ENCODE measurements at places on chromosomes 1 and 21.

DNA sequence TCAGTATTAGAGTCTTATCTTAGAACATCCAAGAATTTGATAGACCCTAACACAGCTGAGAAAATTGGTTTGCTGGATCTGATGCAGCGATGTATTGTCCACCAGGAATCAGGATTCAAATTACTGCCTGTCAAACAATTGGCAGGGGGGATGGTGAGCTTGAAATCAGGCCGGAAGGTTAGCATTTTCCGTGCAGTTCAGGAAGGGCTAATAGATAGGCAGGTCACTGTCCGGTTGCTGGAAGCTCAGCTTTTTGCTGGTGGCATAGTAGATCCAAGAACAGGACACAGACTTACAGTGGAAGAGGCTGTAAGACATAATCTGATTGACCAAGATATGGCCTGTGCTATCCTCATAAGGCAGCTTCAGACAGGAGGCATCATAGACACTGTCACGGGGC is 127.2 kb downstream of the MACF1 start:
- no peak for DNase-seq

DNA sequence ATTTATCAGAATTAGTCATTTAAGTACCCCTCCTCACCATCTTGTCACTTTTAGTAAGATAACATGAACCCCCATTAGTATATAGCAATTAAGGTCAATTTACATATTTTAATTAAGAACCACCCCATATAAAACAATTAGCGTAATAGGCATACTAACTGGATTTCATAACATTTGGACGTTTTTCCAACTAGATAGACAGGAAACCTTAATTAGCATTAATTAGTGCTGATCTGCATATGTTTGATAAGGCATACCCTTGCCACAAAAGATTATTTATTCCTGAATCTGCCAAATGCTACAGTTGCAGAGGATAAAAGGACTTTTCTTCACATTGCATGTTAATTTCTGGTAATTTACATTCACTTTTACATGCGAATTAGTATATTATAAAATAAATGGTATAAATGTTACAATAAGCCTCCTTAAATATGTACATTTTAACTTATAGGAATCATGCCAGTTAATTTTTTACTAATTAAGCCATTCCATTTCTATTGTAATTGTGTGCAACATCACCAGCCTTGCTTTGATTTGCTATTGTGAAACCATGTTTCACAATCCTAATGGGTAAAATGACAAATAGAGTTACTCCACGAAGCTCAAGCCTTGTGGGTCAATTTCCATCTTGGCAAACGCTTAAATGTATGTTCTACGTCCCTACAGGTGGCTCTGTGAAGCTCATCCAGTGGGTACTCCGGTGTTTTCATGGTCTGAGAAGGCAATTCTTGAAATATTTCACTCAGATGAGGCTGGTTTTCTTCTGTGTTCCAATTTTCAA is 469.6 kb downstream of the DPYD start:
- no peak for DNase-seq

DNA sequence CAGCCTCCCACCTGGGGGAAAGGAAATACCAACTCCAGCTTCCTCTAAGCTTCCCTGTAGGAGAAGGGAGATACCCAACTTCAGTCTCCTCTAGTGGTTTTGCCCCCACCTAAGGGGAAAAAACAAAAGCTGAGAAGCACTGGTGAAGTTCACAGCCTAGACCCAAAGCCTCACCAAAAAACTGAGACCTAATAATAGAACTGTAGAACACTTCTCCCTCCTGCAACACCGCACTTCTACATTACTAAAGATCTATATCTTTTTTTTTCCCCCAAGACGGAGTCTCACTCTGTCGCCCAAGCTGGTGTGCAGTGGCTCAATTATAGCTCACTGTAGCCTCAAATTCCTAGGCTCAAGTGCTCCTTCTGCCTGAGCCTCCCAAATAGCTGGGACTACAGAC is 43.2 kb downstream of the SLC2A1 start:
- no peak for DNase-seq

GRCh38 chr1:19359357-19359756 is 47.2 kb downstream of the SLC66A1 start:
- DNase-seq: no peak

DNA sequence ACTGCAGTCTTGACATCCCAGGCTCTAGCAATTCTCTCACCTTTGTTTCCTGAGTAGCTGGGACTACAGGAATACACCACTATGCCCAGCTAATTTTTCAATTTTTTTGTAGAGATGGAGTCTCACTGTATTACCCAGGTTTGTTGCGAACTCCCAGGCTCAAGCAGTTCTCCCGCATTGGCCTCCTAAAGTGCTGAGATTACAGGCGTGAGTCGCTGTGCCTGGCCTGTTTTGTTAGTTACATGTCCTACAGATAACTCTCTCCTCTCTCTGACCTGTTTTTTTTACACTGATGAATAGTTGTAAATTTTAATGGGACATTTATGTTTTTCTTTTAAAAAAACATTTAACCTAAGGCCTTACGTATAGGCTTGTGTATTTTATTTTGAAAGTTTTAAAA is 19.8 kb downstream of the PTBP2 start:
- no peak for DNase-seq

DNA sequence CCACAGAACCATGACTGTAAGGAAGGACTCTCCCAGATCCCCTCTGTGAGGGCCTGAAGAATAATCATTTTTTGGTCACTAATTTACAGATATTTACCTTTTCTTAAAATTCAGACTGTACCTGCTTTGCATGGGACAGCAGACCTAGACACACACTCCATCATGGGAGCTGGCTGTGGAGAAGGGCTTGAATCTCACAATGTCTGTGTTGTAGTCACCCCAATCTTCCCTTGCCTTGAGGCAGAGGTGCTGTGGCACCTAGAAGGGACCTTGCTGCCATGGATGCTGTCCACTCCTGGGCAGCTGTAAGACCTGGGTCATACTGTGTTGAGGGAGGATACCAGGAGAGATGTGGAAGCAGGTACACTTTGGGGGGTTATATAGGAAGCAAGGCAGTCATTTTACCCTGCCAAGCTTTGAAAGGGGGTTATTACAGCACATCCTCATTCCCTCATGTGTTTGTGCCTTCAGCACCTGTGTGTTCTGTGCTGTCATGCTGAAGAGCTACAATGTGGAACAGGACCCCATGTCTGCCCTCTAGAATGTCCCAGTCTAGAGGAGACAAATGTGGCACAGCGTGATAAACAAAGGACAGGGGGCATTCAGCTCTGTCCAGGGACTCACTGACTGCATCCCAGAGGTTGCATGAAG is 27.1 kb downstream of the TRAF5 start:
- no peak for DNase-seq

DNA sequence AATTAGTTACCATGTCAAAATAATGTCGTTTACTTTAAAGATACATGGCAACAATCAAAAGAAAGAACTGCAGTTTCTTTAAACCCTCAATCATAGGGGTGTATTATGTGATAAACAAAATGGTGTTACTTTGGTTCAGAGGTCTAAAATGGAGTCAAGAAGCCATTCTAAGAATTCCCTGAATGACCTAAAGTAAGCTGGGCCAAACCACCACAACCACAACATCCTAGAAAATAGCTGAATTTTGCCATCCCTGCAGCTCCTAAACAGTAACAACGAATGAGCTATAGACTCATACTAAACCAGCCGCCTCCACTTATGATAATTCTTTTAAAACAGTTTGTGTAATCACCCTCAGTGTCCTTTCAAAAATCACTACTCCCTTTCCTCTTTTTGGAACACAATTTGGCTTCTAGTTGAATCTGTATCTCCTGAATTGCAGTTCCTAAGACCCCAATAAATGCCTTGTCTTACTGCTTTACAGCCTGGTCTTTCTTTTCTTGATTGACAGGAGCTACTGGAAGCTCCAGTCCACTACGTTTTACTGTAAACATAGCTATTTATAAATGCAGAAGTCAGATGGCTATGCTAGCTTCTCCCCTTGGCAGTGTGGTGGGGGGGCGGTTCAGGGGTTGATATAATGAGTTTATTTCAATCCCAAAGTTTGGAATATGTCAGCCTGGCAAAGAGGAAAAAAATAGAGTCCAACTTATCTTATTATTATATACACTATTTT is 84.3 kb downstream of the PLPPR4 start:
- no peak for DNase-seq

DNA sequence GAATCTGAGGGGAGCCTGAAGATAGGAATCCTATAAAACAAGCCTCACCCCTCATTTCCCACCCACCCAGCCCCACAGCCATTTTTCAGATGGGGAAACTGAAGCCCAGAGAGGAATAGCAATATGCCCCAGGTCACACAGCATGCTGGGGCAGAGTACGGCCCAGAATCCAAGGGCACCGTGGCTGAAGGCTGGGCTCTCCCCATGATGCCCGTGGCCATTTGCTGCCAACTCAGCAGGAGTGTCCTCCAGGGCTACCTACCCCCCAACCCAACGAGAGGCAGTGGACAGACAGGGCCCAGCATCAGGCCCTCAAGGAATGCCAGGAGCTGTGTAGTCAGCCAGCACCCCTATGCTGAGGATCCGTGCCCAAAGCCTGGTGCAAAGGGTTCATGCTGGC is 8.5 kb downstream of the COL16A1 start:
- DNase-seq: no peak

- no peak for DNase-seq
These were observed 171.4 kb upstream of the GALNT2 start for GRCh38 chr1:229895605-229896004.

DNA sequence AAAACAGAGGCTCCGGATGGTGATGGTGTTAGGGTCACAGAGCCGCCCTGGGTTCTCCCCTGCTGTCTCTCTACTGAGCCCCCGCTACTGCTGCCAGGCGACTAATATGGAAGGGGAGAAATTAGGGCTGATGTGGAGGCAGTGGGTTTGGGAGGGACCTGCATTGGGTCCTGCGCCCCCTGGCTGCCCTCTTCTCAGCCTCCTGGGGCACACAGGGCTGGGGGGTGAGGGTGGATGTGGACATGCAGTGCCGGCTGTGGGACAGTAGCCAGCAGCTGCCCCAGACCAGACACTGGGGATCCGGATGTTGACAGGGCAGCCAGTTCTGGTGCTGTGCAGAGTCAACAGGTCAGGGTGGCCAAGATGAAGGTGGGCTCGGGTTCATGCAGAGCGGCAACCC is 1.5 kb upstream of the CLCNKB start:
- no peak for DNase-seq

DNA sequence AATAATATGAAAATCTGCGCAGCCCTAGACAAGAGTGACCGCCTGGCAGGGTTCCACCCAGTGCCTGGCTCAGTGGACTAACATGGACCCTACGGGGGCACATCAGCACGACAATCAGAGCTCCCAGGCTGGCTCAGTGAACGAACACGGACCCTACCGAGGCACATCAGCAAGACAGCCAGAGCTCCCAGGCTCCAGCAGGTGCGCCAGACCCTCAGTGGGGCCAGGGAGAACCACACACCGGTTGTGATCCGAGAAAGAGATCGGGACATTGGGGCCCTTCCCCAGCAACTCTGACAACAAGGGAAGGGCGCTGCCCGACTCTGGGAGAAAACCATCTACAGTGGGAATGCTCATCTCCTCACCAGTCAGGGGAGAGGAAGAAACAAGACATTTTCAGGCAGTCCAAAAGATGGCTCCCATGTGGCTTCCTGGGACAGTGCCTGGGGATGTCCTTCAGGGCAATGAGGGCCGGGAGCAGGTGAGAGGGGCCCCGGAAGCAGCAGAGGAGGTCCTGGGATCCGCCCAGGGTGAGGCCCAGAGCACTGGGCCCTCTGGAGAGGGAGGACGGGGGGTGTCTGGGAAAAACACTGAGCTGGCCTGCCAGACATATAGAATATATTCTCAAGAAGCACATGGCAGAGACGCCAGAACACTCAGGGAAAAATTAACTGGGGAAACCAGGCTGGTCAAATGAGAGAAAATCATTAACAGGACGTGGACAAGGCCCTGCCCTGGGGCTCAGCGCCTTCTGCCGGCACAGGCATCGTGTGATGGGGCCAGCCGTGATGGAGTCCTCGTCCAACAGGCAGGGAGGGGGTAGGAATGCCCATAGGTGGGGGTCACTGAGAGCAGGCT is 4.8 kb downstream of the ARHGEF16 start:
- no peak for DNase-seq

GRCh38 chr1:111921948-111922347 is 67.5 kb downstream of the KCND3 start:
- no peak for DNase-seq

- DNase-seq: no peak
These were observed 202.2 kb downstream of the RRAGC start for GRCh38 chr1:38657207-38657840.
